ENCODE measurements at places on chromosomes 4 and X.
A peak's percentile ranks its signal among the peaks of the same experiment; 100 is the strongest.

DNA sequence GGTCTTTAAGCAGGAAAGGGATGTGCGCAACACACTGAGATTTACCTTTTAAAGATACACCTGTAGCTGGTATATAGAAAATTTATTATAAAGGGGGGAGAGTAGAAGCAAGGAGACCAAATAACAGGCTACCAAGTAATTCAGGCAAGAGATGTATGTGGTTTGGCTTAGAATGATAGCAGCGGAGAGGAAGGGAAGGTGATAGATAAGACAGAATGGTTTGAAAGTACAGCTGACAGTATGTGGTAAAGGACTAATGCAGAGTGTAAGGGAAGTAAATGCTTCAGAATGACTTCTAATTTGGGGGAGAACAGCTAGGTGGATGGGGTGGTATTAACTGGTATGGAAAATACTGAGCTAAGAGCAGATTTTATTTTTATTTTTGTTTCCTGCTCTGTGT, 308.9 kb downstream of the ANTXR2 start:
- DNase-seq = no peak

DNA sequence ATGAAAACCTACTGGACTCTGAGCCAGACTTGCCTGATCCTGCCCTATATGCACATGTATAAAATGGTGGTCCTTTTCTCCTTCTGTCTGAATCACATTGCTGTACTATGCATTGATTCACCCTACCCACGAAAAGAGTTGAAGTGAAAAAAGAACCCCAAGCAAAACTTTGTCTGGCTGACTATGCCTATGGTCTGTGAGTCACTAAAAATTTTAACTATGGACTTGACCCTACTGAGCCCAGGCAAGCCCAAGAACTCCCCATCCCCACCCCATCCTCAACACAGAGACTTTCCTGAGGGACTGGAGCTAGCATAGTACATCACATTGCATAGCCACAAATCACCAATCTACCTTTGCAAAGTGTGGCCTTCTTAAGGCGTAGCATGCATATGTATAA, 116.6 kb upstream of the TENM3 start:
- DNase-seq = no peak

DNA sequence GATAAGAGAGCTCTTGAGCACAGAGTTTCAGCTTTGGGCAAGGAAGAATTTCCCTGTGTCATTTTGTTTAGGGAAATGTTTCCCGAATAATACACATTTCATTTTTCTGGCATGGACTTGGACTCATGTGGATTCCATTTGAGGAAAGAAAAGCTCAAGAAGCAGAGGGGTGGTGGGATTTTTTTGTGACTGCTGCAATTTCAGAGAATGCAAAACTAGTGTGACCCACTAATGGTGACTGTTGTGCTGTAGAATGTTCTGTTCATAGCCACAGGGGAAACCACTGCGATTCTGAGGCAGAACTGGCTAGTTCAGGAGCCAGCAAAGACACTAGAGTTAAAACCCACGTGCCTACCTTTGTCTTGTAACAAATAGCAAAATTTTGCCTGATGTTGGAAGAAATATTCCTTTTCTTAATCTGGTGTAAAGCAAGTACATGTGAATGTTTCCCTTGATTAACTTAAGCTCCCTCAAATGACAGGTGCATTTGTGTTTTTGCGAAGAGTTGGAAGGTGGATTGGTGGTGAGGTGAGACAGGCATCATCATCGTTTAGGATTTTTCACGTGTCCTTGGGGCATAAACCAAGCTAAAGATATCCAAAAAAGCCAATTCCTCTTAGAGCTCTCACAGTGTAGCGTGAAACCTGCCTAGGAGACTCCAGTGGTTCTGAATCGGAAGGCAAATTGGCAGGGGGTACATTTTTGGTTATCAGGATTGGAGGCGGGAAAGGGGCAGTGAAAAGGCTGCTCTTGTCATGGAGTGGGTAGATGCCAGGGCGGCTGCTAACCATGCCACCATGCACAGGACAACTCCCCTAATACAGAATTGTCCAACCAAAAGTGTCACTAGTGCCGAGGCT, 38.0 kb upstream of the FAM9C start:
- DNase-seq = no peak

- no peak for DNase-seq
These were observed 11.7 kb downstream of the OTUD5 start for GRCh38 chrX:48945517-48946348.

- no peak for DNase-seq
These were observed 26.3 kb downstream of the AFF1 start for GRCh38 chr4:86961116-86961515.

DNA sequence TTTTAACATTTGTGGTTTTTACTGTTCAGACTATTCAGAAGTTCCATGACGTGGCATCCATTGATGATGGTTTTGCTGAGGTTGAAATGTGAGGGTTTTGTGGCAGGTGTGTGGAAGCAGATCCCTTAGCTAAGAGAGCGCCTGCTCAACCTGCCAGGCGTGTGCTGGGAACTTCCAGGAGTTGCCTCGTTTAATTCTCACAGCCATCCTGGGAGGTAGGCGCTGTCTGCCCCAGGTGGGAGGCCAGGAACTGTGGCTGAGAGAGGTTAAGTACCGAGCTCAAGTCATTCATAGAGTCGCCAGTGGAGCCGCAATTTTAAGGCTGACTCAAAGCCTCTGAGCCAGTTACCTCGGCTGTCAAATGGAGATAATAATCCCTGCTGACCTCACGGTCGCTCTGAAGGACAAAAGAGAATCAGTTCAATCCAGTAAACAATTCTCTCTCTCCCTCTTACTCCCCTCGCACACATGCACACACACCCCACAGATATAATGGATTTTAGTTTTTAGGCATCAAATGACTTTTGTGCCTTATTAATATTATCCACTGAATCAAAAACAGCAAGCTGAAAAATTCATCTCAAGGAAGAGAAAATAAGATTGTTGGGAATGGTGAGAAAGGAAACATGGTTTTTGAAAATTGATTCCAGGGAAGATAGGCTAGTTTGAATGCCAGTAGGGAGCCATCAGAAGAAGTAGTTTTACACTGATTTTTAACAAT, 171.3 kb downstream of the PTTG2 start:
- no peak for DNase-seq

DNA sequence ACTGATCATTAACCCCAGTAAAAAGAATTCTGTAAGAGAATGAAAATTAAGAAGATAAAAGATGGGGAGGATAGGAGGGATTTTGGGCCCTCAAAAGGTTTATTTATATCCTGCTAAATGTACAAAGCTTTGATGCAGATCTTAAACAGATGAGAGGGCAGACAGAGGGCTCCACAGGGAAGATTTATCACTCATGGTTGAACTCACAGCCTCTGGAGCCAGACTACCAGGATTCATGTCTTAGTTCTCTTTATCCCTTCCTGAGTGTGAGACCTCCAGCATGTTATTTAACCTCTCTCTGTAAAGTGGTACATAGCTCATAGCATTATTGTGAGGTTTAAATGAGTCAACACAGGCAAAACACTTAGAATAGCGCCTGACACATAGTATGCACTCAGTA, 74.4 kb downstream of the SOWAHB start:
- no peak for DNase-seq

DNA sequence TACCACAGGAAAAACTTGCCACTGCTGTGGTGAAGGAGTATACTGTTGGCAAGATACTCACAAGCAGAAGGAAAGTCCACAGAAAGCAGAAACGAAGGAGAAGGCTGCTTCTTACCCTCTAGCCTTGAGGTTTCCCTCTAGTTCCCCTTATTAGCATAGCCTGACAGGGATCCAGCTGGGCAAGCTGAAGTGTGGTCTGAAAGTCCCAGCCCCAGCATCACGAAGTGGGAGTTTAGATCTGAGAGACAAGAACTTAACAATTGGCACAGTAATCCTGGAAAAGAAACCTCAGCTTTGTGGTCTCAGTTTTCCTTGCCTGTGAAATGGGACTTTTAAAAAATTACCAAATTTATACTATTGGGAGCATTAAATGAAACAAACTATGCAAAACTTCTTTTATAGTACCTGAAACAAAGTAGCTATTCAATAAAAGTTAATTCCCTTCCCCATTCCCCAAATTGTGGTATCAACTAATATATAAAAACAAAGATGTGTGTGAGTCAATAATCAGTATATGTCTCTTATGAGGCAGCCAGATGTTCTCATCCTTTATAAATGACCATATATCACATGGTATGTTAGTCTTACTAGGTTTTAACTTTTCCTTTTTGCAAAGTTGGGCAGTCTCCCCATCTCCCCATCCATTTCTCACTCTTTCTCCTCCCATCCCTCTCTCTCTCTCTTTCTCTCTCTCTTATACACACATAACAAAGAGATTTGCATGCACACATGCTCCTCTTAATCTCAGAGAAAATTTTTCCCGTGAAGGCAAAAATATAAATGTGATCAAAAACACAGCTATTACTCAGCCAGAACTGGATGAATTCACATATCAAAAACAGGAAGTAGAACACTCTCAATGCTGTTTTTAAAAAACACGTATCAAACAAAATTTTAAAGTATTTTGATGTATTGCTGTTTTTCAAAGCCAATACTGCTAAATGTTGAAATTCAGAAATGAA, 57.8 kb downstream of the SCFD2 start:
- no peak for DNase-seq

GRCh38 chrX:24025741-24026403, 1.1 kb downstream of the KLHL15 start:
- peak; percentile 19 for DNase-seq

DNA sequence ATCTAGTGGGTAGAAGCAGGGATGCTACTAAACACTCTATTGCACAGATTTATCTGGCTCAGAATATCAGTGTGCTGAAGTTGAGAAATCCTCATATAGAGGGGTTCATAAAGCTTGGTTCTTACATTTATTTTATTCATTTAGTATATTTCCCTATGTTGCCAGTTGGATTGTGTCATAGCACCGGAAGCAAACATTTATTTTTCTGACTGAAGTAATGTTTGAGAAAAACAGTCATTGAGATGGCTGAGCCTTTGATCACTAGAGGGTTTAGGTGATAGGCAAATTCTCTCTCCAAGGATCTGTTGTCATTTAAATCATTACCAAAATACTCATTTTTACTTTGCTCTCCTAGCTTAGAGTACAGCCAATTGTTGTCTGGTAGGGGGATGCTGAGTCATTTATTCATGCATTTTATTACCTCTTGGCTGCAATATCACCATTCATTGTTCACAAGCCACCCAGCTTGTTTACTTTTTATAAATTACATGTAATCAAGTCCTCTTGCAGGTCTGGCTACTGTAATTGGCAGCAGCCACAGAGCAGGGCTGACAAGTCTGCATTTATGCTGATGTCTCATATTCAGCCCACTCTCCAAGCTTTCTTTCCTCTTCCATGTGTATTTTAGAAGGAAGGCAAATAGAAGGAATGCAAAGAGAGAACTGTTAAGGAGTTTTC, 15.2 kb downstream of the GAB1 start:
- peak; percentile 30 for DNase-seq

DNA sequence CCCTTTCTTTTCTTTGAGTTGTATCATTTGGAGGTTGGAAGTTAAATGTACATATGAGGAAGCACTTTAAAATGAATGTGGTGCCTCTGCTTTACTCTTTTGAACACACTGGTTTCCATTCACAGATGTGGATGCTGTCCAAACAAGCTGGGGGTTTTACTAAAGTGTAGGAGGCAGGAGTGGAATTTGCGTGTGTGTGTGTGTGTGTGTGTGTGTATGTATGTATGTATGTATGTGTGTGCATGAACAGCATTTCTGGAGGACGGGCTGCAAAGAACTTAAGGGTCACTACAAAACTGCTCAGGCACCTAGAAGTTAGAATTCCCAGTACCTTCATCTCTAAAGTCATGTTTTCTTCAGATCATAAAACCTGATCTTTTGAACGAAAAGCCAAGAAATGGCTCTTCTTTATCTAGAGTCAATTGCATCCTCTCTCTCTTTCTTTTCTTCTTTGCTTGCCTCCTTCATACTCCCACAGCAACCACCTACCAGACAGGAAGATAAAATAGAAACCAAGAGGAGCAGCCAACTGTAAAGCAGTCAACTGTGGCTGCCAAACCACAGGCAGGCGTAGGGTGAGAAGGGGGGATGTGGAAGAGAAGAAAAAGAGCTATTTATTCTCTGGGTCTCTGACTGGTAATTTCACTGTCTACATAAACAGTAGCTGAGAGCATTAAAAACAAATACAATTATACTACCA, 177.0 kb upstream of the RASGEF1B start:
- no peak for DNase-seq

DNA sequence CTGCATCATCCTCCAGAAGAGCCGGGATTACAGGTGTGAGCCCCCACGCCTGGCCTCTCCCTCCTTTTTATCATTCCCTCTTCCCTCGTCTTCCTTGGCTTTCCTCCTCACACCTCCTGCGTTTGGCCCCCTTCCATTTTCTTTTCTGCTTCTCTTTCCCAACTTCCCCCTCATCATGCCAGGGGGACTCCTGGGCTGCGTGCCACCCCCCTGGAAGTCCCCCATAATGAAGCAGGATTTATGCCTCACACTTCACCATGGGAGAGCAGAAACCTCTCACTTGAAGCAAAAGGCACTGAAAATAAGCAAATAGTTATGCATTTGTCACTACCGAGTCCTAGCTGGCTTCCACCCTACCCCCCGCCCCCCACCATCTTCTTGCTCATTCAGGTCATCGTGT, 7.9 kb downstream of the TKTL1 start:
- DNase-seq = no peak

- no peak for DNase-seq
These were observed 1110.4 kb upstream of the ADGRL3 start for GRCh38 chr4:60089546-60090273.

- DNase-seq = no peak
These were observed 17.3 kb downstream of the APLN start for GRCh38 chrX:129637217-129638109.

DNA sequence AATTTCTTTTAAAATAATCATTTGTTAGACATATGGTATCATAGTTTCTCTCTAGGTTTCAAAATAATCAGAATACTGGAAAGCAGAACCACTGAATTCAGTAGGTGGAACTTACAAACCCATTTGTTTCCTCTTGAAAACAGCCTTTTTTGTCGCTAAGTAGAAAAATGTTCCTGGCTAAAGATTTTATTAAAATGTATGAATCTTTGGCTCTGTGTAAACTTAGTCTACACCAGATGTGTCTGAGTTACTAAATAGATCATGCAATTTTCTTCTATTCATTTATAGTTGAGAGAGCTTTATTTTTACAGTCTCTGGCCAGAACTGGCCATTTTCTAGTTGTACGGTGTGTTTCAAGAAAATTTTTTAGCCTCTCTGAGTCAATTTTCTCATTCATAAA, 1.0 kb downstream of the CYSLTR1 start:
- no peak for DNase-seq

DNA sequence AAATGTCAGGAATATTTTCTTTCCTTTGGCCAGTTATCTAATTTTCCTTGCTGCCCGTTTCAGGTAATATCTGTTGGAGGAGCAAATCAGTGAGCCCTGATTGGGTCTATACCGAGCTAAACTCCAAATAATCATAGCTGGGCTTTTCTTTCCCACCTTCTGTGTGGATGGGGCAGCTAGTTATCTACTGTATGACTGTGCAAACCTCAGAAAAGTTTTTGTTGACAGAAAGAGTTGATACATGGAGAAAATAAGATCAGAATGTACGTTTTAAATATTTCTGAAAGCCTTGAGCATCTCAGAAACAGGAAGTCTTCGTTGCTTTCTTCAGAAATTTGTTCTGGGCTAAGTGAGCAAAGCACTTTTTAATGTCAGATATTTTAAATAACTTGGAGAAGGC, 6.2 kb upstream of the CXCL5 start:
- DNase-seq = no peak

Data from NCI-H446 treated with DMSO at 0.1 percent for 48 hours (cell line).